ENCODE measurements at places on chromosomes 11 and 22.

GRCh38 chr22:44409974-44410316 is 88.1 kb downstream of the RTL6 start:
- no peak for DNase-seq

GRCh38 chr22:25669253-25670069 is 72.5 kb upstream of the MYO18B start:
- no peak for DNase-seq

DNA sequence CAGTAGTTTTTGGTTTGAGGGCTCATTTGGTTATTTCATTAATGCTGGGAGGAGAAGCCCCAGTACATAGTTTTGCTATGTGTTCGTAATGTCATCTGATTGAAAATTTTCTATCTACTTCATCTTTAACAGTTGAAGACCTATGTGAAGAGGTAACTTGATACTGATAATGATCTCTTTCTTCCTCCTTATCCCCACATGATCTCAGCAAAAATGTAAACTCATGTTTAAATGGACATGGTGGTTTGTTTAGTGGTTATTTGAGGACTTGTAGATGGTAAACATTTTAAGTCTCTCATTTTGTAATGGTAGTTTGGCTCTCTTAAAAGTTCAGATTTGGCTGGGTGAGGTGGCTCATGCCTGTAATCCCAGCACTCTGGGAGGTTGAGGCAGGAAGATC is 53.7 kb upstream of the SPTBN2 start:
- no peak for DNase-seq

- DNase-seq, result peak; percentile 43
These were observed 215.0 kb upstream of the E2F8 start for GRCh38 chr11:19455731-19456130.

DNA sequence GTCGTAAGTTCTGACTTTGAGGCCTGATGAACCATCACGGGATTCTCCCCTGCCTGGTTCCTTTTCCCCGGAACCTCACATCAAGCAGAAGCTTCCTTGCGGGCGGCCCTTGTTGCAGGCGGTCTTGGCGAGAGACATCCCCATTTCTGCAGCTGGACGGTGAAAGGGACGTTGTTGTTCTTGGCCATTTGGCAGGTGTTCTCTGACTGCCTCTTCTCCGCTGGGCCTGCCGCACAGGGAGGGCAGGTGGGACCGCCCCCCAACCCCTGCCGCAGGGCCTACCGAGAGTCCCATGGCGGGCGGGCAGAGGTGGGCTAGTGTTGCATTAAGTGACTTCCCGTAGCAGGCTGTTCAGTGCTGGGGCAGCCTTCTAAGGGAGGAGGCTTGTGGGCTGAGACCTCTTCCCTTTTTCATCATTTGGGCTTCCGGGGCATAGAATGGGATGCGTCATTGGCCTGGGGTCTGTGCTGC is 26.9 kb upstream of the GRAMD4 start:
- no peak for DNase-seq

DNA sequence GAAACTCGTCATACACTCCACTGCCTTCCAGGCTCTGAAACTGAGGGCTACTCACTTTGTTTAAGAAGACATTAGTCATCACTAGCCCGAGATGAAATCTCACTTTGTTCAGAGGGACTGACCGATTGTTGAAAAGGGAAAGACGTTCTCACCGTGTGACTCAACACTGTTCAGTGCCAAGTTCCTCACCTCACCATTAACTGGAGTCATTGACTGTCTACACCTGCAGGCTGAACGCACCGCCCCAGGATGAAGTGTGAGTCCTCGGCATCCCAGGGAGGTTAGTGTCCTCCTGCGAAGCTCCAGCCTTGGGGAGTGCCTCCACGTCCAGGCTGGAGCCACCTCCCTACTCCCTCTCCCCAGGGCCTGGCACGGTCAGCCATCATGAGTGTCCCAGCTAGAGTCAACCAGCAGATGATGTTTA is 30.4 kb downstream of the FADD start:
- no peak for DNase-seq

GRCh38 chr11:128379587-128380580 is 207.5 kb downstream of the ETS1 start:
- DNase-seq, result no peak

GRCh38 chr11:124474779-124475178 is 29.3 kb upstream of the OR8B8 start:
- DNase-seq, result no peak

DNA sequence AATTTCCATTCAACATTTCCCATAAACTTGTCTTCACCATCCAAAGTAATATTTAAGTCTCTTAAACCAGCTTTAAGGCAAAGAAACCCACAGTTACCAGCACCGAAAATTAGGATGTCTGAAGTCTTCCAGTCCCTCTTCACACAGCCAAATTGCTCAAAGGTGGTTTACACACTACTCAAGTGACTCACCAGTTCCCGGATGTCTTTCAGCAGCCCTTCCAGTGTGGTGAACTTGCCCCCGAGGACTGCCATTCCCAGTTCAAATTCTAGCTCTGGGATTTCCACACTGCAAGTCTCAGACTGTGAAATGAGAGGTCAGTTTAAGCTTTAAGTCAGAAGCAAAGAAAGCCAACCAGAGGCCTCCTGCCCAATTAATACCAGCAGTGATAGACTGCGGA is 5.1 kb downstream of the ZPR1 start:
- DNase-seq, result no peak

- no peak for DNase-seq
These were observed 1.1 kb downstream of the SLC43A3 start for GRCh38 chr11:57425565-57426438.

GRCh38 chr11:32435511-32435941 is at the start of gene WT1:
TSS of gene WT1 (minus strand) at chr11:32435539.
- peak; percentile 86 for DNase-seq

DNA sequence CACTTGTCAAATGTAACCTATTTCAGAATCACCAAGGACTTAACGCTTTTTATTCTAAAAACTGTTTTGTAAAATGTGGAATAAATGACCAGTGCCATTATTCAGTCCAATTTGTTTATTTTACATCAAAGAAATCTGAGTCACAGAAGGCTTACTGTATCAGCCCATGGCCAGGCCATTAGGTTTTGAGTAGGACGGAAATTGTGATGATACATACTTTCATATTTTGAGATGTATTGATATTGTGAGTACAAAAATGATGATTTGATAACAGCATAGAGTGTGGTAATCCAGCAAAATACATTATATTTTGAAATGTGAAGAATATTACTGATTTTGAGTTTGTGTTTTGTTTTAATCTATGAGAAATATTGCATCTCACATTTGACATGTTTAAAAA is 81.1 kb downstream of the PIWIL3 start:
- no peak for DNase-seq

DNA sequence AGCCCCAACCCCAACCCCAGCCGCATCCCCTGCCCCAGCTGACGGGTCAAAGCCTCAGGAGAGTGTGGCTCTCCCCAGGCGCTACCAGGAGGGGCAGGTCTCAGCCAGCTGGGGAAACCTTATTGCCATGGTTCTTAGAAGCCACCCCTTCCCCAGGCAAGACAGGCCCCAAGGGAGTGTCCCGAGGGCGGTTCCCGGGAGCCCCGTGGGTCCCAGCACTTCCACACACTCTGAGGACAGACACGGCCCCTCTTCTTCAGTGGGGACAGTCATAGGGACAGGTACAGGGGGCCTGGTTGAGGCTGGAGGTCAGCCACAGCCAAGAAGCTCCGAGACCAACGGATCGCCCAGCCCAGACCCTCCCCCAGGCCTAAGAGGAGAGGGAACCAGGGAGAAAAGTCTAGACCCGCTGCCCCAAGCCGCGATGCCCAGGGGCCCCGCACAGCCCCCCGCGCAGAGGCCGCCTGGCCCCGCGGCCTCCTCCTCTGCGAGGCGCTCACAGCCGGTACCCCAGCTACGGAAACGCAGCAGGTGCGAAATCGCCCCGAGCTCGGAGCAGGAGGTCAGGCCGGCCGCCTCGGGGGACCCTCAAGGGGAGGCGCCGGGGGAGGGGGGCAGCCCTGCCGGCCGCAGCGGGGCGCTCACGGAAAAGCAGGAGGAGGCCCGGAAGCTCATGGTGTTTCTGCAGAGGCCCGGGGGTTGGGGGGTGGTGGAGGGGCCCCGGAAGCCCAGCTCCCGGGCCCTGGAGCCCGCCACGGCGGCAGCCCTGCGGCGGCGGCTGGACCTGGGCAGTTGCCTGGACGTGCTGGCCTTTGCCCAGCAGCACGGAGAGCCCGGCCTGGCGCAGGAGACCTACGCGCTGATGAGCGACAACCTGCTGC is 2.6 kb downstream of the KLHDC7B start:
- no peak for DNase-seq

- no peak for DNase-seq
These were observed 112.5 kb downstream of the KIAA1671 start for GRCh38 chr22:25064894-25065560.

DNA sequence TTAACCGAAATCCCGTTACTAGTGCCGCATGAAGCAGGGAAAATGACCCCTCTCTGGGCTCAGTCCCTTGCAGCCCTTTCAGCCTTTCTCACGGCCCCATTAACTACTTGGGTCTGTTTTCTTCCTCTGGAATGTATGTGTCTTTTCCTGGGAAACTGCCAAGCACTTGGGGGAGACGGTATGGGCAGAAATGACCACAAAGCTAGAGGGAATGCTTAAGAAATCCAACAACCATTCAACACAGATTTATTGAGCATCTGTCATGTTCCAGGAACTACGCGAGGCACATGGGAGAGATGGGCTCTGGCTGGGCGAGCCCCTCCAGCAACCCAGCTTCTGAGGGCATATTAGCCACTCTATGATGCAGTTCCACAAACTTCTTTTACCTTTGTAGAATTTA is 462.6 kb downstream of the BUD13 start:
- DNase-seq, result no peak

- peak; percentile 82 for DNase-seq
These were observed 1068.8 kb downstream of the DLG2 start for GRCh38 chr11:84558085-84558905.
